Progenitor cell of endocrine pancreas (in vitro differentiated cells): ENCODE measurements at places on chromosomes 11 and 22.

- DNase-seq = no peak
Measured at GRCh38 chr11:11569936-11570491, 51.8 kb downstream of the GALNT18 start.

DNA sequence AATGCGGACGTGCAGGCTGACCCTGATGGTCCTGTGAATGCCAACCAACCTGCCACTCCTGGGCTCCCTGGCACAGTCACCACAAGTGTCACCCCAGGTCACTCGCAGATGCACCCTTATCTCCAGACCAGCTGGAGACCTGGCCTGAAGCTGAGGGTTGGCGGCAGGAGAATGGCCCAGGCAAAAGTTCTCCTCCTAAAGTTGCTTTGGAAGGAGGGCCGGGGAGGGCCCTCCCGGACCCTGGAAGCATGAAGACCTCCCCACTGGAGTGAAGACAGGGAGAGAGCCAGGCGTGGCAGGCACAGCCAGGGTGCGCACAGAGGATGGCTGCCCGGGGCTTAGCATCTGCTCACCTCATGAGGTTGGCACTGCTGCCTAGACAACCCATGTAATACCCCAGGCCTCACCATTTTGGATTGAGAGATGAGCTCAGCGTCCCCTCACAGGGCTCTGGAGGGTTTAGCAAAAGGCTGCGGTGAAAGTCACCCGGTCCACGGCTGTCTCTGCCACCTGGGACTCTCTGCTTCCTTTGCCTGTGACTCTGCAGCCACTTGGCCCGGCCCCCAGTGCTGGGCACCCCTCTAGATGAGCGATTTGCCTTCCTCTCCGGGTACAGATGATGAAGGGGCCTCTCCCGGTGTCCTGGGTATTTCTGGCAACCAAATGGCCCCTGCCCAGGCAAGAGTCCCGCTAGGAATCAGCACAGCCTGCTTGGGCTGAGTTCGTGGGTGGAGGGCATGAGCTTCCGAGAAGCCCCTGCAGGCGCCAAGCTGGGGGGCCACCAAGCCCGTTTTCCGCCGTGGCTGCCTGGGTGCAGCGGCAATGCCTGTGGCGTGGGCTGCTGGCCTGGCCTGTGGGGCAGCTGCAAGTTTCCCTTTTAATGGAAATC, 48.3 kb upstream of the SEPTIN5 start:
- DNase-seq = no peak

- no peak for DNase-seq
Measured at GRCh38 chr11:27218421-27219038, 144.5 kb downstream of the CCDC34 start.

DNA sequence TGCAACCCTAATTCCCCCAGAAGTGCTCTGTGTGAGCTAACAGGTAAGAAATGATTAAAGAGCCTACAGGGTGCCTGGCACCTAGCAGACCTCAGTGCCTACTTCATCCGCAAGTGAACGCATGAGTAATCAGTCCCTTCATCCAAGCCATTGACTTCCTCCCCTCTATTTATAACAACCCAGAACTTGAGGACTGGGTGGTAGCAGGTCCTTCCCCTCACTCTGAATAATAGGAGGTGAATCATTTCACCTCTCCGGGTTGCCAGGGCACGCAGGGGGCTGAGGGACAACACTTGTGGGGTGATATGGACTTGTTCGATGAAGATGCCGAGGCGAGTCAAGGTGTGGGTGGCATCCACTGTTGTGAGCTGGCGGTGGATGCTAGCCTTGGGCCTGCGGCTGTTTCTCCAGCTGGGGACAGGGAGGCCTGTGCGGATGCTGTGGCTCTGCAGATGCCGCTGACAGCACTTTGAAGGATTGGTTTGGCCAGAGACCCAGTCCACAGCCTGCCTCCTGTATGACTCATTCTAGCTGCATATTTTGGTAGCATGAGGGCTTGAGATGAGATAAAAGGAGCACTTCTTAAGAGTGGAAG, 11.7 kb upstream of the SORL1-AS1 start:
- DNase-seq = no peak

DNA sequence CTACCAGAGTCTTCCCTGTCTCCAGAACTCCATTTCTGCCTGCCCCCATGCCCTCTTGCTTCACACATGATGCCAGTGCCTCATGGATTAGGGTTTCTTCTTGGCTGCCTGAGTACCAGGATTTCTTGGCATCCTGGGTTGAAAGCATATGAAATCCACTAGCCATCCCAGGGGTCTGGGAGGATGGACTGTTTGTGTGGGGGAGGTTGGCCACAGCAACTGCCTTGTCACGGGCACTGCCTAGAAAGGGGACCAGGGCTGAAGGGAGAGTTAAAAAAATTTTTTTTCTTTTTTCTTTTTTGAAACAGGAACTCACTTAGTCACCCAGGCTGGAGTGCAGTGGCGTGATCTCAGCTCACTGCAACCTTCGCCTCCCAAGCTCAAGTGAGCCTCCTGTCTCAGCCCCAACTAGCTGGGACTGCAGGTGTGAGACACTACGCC, 4.2 kb downstream of the USP35 start:
- DNase-seq = no peak

DNA sequence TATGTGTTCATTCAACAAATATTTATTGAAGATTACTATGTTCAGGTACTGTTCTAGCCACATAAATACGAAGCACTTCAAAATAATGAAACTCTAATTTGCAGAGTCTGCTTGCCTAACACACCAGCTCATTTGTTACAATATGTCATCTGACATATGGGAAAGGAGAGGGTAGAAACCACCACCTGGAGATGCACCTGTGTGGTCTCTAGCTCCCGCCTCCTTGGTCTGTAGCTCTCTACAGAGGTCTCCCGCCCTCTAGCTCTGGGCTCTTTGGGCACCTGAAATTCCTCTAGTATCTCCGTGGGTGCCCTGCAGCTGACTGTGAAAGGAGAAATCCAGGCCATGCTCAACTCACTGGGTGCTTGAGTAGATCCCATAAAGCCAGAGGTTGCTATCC, 51.4 kb upstream of the DBX1 start:
- DNase-seq = no peak

GRCh38 chr11:78429660-78430059, 12.0 kb upstream of the GAB2 start:
- no peak for DNase-seq

DNA sequence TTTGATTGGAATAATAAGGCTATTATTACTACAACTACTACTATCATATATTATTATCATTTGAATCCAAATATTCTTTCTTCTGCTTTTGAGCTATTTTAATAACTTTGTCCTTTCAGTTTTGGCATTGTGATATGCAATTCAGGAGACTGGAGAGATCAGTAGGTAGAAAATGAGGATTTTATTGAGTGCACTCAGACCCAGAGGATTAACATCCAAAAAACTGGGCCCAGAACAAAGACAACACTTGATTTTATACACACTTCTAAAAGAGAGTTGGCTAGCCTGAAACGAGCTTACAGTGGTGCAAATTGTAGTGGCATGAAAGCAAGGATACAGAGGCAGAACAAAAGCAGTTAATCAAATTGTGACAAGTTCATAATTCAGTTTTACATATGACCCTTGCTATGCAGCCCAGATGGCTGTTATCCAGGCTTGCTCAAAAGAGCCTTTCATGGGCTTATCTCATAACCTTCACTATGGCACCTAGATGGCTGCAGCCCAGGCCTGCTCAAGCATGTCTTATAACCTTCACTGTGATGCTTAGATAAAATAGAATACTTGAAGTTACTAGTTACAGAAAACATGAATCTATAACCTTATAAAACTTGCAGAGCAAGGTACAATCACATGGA, 796.3 kb upstream of the RAG2 start:
- DNase-seq = no peak

GRCh38 chr11:58640386-58641023, 18.0 kb downstream of the CNTF start:
- no peak for DNase-seq

DNA sequence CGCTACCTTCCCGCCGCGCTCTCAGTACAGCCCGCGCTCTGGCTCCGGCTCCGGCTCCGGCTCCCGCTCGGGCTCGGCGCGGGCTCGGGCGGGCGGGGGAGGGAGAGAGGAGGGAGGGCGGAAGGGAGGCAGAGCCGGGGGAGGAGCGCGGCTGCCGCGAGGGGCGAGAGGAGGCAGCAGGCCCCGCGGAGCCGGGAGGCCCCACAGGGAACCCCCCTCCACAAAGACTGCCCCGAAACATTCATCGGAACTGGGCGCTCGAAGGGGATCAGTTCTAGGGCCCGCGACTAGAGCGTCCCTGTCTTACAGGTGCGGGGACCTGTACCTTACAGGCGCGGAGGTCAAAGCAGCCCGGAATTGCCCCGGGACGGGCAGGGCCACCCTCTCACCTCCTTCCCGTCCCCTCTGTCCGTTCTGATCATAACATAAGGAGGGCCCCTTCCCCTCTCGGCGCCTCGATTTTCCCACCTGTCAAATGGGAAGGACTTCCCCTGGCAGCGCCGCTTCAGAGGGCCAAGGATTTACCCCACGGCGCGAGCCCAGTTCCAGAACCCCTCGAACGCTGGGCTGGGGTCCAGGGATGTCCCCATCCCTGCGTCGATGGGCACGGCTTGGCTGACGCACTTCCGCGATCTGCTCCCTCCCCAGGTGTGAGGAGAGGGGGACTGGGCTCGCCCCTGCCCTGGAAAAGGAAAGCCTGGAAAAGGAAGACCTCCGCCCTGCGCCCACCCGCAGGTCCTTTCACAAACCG, at the start of gene SHISA8:
TSS of gene SHISA8 (minus strand) at position 40 of the 751 bp plus-strand sequence. CDS start 407 bp downstream, outside the sequence.
- peak; percentile 37 for DNase-seq

GRCh38 chr11:118238929-118239328, 13.2 kb downstream of the MPZL3 start:
- no peak for DNase-seq

DNA sequence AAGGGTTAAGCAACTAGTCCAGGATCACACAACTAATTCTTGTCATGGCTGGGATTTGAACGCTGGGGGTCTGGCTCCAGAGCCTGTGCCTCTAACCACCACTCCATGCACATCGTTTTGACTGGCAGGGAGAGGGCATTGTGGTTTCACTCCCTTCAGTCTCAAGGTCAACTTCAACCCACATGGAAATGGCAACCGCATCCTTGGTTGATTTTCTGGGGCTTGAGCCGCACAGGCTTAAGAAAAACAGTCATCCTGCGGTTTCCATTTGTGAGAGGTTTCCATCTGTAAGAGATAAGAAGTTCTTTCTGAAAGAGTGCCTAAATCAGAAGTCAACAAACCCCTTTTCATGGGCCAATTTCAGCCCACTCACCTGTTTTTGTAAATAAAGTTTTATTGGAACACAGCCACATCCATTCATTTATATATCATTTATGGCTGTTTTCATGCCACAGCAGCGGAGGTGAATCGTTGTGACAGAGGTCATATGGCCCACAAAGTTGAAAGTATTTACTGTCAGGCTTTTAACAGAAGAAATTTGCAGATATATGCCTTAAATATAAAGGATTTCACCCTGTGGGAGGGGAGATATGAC, 65.7 kb downstream of the SGSM1 start:
- DNase-seq = no peak

DNA sequence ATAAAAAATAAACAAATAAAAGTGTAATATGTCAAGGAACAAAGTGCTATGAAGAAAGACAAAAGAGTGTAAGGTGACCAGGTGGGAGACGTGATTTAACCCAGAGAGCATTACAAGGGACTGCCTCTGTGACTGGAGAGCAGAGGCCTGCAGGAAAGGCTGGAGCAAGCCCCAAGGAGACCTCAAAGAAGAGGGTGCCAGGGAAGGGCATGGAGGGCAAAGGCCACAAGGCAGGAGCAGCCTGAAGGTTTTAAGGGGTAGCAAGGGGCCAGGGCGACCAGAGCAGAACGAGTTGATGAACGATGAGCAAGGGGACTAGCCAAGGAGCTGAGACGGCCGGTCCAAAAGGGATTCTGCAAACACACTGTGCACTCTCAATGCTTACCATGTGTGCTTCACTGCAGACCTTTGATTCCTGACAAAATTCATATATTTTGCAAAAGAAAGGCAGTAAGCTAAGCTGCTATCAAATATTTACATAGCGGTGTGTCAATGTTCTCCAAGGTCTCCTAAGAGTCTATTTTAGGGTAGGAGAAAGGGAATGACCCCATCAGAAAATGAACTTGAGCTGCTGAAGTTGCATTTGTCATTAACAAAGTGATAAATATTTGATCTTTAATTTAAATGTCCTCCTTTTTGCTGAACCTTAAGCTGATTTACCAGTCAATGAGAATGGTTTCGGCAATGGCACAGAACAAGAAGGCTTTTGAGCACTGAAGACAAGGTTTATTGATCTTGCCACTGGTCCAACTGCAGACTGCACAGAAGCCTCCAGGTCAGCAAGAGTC, 50.5 kb downstream of the SMCO4 start:
- DNase-seq = no peak

- no peak for DNase-seq
Measured at GRCh38 chr22:45470871-45471270, 31.8 kb upstream of the FBLN1 start.

GRCh38 chr11:61571337-61571736, 9.5 kb downstream of the SYT7 start:
- DNase-seq = no peak

GRCh38 chr11:65180877-65181568, 705 bp upstream of the CAPN1 start:
- DNase-seq = peak; percentile 85

DNA sequence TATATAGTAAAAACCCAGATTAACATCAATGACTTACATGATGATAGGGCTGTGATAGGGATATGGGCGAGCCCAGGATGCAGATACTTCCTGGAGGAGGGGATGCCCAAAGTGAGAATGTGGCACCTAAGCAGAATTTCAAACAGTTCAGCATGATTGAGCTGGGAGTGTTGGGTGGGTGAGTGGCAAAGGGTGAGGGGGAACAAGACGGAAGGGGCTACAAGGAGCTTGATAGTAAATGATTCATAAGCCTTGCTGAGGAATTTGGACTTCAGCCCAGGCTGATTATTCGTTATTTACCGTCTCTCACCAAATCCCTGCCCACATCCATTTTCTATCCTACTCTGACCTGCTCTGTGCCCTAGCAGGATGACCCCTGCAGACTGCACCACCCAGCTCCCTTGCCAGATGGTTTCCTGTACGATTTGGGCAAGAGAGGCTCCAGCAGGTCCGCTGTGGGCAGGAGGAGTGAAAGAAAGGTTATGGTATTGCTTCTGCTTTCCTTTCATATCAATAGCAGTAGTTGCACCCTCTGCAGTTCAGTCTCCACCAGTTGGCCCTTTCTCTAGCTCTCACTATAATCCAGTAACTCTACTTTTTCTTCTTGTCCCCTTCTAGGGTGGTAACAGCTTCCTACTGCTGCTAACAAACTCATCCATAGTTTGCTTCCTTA, 30.3 kb upstream of the SIK2 start:
- DNase-seq = no peak

- no peak for DNase-seq
Measured at GRCh38 chr22:35018995-35019394, 47.0 kb upstream of the ISX start.
